Breast epithelium (tissue), 4 donors: ENCODE measurements at places on chromosomes 1 and 21. TPM values are rescaled to one million over a fixed set of nuclear protein-coding genes. Genes with fewer than 3 reads are reported as not detected.

Gene OR2G6
- total RNA-seq: not detected

GRCh38 chr1:82464362-82465001, 663.7 kb downstream of the ADGRL2 start:
- H3K4me3 ChIP-seq: no peak overlapping the region
- H3K4me1 ChIP-seq: no peaks in the 10 kb centered on the region
- no peak overlapping the region for H3K27ac ChIP-seq

- no peak for DNase-seq
- no peaks in the 10 kb centered on the region for H3K27me3 ChIP-seq
- H3K4me3 ChIP-seq: no peak overlapping the region
- H3K4me1 ChIP-seq: no peaks in the 10 kb centered on the region
Measured at GRCh38 chr1:56686169-56686568, 41.1 kb downstream of the PRKAA2 start.

GRCh38 chr1:7657287-7658016, 113.6 kb upstream of the VAMP3 start:
- no peaks in the 10 kb centered on the region for H3K27me3 ChIP-seq
- no peak overlapping the region for H3K4me3 ChIP-seq

Gene SLC19A2
- total RNA-seq: 34.7 TPM

DNA sequence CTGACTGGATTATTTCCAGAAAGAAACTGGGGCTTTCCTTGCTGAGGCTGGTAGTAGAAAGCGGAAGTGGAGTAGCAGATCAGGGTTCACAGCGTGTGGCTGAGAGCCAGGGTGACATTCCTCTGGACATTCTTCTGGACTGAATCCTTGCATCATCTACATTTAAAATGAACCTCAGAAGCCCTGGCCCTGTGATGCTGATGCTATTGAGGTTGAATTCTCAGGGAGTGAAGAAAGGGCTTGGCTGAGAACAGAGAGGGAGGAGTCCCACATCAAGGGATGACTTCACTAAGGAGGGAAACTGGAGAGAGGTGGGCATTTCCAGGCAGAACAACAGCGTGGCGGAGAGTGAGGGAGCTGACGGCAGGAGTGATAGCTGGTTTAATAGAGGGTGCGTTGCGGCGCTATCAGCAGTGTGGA, 102.3 kb upstream of the LMO4 start:
- H3K27me3 ChIP-seq: no peaks in the 10 kb centered on the region
- no peak overlapping the region for H3K4me3 ChIP-seq
- no peaks in the 10 kb centered on the region for H3K36me3 ChIP-seq
- H3K4me1 ChIP-seq: no peaks in the 10 kb centered on the region

DNA sequence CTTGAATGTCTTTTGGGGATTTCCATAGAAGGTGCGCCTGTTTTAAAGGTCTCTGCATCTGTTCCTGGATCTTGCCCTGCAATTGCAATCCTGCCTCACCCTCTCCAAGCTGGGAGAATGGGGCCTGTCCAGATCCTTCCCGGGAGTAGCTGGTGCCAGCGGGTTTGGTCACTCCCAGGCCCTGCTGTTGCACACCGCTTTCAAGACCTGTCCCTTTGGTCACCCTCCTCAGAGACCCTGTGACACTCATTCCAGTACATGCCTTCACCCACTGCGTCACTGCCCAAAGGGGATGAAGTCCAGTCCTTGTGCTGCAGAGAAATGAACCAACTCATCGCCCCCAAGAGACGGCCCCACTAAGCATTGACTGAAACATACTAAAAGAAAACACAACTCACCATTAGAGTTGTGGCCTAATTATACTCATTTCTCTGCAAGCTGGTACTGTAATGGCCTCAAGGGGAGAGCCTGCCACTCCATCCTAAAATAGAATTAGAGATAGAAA, 1.9 kb upstream of the IRF2BP2 start:
- H3K4me1 ChIP-seq: peaks cover 26% of the 10 kb centered on the region
- DNase-seq: no peak
- peak overlapping the region; percentile 90 for H3K4me3 ChIP-seq

Gene C1orf87
- total RNA-seq: not detected

DNA sequence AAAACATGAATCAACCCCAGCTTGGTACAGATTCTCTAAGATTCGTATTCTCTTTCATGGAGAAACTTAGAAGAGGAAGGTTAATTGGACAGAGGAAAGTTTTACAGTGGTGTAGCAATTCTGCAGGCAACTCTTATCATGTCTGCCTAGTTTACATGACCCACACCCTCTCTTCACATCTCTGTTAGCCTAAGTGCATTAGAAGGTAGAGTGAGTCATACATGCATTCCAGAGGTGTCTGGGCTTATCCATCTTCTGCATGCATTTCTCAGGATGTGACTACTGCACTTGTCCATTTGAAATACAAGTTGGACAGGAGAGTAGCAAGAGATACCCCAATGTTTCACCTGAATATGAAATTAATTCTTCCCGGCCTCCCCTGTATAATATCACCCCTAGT, 578.4 kb upstream of the NCAM2 start:
- DNase-seq: no peak
- no peak overlapping the region for H3K27ac ChIP-seq
- no peaks in the 10 kb centered on the region for H3K36me3 ChIP-seq
- H3K27me3 ChIP-seq: no peaks in the 10 kb centered on the region
- no peak overlapping the region for H3K4me3 ChIP-seq
- no peaks in the 10 kb centered on the region for H3K4me1 ChIP-seq

DNA sequence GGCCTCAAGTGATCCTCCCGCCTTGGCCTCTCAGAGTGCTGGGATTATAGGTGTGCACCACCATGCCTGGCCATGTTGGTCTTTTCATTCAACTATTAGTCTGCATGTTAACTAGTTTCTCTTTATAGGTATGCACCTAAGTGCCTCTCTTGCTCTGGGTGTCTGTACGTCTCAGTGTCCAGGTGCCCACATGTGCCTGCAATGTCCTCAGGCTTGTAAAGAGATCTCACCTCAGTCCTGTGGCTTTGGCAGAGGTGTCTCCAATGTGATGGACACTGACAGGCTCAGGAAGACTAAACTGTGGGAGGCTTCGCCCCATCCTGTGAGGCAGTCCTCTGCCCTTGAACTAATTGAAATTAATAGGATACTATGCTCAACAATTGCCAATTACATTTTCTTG, 526.3 kb downstream of the PTPRU start:
- DNase-seq: no peak
- H3K36me3 ChIP-seq: no peaks in the 10 kb centered on the region
- H3K27me3 ChIP-seq: peaks cover 17% of the 10 kb centered on the region
- H3K27ac ChIP-seq: no peak overlapping the region
- H3K4me1 ChIP-seq: no peaks in the 10 kb centered on the region

Gene ZC3H12A
- total RNA-seq: 5.8 TPM

DNA sequence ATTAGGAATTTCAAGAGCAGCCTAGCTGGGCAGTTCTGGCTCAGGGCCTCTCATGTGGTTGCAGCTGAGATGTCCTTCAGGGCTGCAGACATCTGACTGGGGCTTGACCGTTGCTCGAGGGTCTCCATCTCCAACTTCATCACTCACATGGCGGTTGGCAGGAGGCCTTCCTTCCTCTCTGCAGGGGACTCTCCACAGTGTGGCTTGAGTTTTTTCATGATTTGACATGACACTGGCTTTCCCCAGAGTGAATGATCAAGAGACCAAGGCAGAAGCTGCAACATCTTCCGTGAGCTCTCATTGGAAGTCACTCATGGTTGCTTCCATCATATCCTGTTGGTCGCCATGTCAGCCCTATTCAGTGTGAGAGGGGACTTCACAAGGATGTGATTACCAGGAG, 74.6 kb downstream of the RUNX3 start:
- no peaks in the 10 kb centered on the region for H3K27me3 ChIP-seq
- H3K36me3 ChIP-seq: no peaks in the 10 kb centered on the region
- no peaks in the 10 kb centered on the region for H3K4me1 ChIP-seq
- no peak overlapping the region for H3K4me3 ChIP-seq

Gene KCNK1
- 0.96 TPM for total RNA-seq

Gene IL12RB2
- 0.33 TPM for total RNA-seq

DNA sequence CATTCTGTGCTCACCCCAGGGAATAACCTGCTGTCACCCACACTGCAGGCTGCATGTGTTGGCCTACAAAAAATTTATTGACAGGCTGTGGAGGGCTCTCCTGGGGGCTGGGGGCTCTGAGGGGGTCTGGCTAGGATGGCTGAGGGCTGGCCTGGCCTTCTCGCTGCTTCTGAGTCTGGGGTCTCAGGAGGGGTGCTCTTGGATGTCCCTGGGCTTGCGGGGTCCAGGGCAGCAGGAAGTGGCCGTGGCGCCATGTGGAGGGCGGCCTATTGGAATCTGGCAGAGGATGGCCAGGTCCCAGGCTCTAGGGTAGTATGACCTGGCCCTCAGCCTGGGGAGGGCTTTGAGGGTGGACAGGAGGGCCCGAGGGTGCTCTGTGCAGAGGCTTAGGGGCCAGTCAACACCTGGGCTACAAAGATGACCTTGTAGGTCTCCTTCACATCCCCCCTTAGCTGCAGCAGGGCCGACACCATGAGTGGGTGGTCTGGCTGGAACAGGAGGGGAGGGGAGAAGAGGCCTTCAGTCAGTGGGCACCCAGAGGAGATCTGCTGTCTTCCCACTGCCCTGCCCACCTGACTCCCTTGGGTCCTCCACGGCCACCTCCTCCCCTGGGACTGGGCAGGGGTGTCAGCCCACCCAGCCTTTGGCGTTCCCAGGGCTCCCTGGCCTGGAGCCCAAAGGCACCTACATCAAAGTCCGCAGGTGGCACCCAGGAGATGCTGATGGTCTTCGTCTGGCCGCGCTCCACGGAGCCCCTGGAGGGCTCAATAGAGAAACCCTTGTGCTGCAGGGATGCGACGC, 3.0 kb upstream of the TMEM52 start:
- no peak for DNase-seq
- H3K4me1 ChIP-seq: peaks cover 6% of the 10 kb centered on the region
- H3K36me3 ChIP-seq: no peaks in the 10 kb centered on the region
- H3K27me3 ChIP-seq: no peaks in the 10 kb centered on the region
- no peak overlapping the region for H3K4me3 ChIP-seq

Gene CD34
- total RNA-seq: 22.2 TPM

DNA sequence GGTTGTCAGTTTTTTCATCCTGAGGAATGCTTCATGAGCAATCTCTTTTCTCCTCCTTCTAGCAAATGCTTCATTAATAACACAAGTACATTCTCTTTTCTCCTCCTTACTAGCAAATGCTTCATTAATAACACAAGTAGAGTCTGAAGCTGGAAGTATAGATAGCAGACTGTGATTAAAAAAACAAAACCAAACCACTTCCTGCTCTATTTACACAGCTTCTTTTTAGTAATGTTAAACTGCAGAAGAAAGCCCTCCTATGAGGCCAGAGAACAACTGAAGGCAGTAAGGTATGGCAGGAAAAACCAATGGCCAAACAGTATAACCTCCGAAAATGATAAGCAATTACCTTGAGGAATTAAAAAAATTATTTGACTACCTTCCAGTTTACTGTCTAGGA, 90.1 kb downstream of the ZSWIM5 start:
- DNase-seq: no peak
- no peaks in the 10 kb centered on the region for H3K4me1 ChIP-seq
- no peaks in the 10 kb centered on the region for H3K36me3 ChIP-seq
- no peak overlapping the region for H3K27ac ChIP-seq

Gene FNBP1L
- total RNA-seq: 63.6 TPM

DNA sequence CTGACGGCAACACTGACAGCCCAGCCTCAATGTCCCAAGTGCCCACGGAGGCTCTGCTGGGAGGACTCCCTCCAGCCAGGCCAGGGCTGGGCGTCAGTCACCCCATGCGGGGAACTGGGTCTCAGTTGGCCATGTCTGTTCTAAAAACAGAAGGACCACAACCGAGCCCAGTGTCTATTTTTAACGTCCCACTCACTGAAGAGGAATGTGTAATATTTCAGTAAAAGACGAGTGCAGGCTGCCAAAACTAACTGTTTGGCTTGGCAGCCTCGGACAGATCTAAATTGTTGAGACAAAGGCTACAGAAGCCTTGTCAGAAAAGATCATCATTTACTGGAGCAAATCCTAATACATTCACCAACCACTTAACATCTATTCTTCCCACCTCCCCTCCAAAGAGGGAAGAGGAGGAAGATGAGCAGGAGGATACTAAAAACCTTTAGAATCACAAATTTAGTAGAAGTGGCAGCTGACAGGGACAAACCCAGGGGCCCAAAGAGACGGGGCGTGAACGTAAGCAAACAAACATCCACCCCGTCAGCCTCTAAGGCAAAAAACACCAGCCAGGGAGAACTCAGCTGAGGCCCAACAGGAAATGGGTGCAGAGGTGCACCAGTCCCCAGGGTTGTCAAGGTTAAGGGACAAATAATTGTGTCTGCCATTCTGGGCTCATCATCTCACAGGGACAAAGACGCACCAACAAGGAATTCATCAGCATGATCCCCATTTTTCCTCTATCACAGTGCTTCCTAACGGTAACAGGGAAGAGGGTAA, 18.7 kb downstream of the C1orf198 start:
- no peaks in the 10 kb centered on the region for H3K36me3 ChIP-seq
- H3K4me3 ChIP-seq: peak overlapping the region; percentile 21
- H3K27ac ChIP-seq: peak overlapping the region; percentile 83
- DNase-seq: no peak
- peaks cover 11% of the 10 kb centered on the region for H3K4me1 ChIP-seq
- no peaks in the 10 kb centered on the region for H3K27me3 ChIP-seq

GRCh38 chr1:99374109-99374508, 109.8 kb downstream of the PLPPR4 start:
- no peaks in the 10 kb centered on the region for H3K4me1 ChIP-seq
- no peaks in the 10 kb centered on the region for H3K36me3 ChIP-seq
- DNase-seq: no peak
- H3K27me3 ChIP-seq: no peaks in the 10 kb centered on the region

DNA sequence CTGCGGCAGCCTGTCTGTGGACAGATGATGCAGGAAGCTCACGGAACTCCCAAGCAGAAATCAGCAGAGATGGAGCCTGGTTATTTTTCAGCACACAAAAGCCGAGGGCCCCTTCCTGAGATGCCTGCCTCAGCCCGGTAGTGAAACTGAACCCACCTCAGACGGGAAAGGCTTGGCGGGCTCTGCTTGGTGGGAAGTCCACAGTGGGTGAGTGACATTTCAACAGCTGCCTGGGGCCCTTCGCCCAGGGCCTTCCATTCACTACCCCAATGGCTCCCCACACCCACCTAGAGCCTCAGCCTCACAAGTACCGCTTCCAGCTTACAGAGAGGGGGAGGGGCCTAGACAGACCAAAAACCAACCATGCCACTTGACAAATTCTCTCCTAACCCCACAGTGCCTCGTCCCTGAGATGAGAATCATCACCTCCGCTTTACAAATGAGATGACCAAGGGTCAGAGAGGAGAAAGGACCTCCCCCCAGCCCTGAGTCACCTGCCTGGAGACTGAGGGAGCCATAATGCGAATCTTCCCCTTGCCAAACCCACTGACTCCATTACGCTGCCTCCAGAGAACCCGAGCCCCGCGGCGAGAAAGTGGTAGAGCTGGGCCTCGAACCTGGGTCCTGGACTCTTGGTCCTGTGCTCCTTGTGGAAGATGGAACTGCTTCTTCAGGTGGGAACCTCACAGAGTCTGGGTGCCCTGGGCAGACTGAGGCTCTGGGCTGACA, 3.4 kb upstream of the ECE1 start:
- no peaks in the 10 kb centered on the region for H3K27me3 ChIP-seq
- DNase-seq: no peak
- H3K4me3 ChIP-seq: no peak overlapping the region
- peaks cover 20% of the 10 kb centered on the region for H3K4me1 ChIP-seq
